ENCODE measurements at places on chromosomes 7 and 10.

DNA sequence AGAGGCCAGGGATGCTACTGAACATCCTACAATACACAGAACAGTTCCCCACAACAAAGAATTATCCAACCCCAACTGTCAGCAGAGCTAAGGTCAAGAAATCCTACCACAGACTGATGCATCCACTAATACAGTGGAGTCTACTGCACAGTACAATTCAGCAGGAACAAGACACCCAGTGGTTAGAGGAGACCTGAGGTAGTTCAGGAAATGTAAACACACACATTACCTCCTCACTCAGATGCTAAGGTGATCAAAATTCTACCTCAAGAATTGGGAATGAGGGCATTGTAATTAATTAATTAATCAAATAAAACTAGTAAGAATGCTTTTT, 91.4 kb downstream of the ZFAND4 start:
- no peak for DNase-seq

DNA sequence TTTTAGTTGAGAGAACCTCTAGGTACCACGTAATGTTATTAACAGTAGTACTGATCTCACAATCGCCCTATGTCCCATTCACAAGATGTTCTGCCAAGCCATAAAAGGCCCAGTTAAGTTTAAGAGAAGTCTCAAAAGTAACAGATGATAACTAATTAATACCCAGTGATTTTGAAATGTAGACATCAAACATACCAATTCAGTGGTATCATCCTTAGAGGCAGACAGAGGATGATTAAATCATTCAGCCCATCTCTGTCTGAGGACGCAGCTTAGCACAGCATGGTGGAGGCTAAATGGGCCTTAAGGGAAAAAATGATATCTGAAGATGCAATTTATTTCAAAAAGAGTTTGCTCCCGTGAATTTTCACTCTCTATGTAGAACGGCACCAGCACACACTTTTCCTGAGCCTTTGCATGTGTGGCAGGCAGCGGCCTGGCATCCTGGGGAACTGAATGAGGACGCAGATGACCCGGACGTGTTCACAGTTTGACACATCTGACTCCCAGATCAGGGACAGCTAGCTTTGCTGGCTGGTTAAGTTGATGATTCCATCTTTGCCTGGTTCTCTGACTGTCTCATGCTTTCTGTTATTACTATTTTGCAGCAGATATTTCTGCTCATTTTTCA, 13.4 kb downstream of the EGFR start:
- no peak for DNase-seq

DNA sequence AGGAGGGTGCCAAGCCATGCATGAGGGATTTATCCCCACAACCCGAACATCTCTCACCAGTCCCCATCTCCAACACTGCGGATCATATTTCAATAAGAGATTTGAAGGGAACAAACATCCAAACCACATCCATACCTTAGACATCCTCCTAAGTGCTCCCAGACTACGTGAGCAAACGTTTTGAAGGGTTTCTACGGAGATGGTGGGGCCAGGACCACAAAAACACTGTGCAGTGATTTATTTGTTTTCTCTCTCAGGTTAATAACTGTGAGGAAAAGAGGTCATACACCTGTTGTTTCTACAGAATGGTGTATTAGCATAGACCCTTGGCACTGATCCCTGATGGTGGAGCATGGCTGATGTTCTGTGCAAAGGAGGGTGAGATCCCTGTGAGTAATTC, 277.8 kb downstream of the FRMD4A start:
- DNase-seq = no peak

GRCh38 chr7:117781707-117782106, 91.5 kb downstream of the CTTNBP2 start:
- DNase-seq = no peak

GRCh38 chr10:44675387-44675874, 235.7 kb upstream of the TMEM72 start:
- DNase-seq = no peak

GRCh38 chr7:85659364-85659763, 472.5 kb upstream of the SEMA3D start:
- DNase-seq = no peak

DNA sequence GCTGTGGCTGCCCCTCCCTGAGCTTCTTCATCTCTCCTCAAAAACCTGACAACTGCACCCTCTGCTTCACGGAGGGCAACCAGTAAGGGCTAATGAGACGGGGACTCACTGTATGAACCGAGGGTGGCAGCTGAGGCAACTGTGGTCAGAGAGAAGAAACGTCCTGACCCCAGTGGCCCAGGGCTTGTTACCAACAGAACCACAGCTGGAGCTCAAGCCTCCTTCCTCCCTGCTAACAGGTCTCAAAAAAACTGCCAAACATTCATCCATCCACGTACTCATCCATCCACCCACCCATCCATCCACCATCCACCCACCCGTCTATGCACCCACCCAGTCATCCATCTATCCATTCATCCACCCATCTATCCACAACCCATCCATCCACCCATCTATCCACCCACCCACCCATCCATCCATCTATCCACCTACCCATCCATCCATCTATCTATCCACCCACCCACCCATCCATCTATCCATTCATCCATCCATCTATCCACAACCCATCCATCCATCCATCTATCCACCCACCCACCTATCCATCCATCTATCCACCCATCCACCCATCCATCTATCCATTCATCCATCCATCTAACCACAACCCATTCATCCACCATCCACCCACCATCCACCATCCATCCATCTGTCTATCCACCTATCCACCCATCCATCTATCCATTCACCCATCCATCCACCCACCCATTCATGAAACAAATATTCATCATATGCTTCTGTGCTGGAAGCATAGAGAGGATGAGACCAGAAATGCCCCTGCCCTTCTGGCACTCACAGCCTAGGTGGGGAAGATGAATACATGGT, 111.7 kb downstream of the PDGFA start:
- no peak for DNase-seq

DNA sequence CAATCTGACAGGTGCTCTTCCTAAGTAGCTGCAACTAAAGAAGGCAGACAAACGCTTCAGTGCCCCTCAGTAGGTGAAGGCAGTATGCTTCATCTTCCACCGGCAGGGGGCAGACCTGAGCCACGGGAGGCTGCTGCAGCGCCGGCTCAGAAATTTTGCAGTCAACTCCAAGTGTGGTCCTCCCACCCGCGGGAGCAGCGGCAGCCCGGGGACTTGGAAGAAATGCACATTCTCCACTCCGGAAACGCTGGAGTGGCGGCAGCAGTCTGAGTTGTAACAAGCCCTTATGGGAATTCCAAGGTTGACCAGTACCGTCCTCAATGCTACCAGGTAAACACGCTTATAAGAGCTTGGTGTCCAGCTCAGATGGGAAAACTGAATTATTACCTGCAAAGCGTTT, 3.4 kb downstream of the IGFBP3 start:
- peak; percentile 39 for DNase-seq

GRCh38 chr7:52719677-52720076, 315.8 kb upstream of the POM121L12 start:
- DNase-seq = no peak

DNA sequence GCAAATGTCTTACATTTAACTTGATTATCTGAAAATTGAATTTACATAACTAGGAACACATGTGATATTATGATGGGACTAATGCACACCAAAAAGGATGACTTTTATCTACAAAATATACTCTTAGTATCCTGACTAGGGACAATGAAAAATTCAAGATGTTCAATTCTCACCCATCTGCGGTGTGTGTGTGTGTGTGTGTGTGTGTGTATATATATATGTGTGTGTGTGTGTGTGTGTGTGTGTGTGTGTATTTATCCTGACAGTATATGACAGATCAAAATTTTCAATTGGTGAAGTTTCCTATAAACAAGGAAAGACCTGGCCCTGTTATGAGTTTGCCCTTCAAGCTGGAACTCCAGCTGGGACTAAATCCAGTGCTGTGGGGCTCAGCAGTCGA, 40.3 kb upstream of the MET start:
- no peak for DNase-seq

GRCh38 chr10:12041766-12042408, 722 bp downstream of the UPF2 start:
- no peak for DNase-seq

DNA sequence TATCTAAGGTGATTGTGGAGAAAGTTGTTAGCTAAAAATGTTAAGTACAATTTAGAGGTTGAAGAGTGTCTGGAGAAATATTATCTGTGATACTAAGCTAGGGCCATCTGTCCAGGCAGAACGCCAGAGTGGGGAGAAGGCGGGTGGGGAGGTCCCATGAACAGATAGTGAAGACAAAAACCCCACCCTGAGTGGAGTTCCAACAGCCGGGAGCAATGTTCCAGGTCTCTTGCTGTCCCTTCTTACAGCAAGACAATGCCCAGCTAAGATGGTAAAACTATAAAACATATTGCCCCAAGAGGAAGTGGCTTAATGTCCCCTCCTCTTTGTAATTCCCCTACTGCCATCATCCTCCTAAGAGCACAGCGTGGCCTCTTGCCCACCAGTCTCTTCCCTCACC, 10.4 kb upstream of the IL15RA start:
- no peak for DNase-seq

GRCh38 chr10:60883187-60883586, 60.8 kb downstream of the RHOBTB1 start:
- no peak for DNase-seq

GRCh38 chr10:1166101-1166827, 110.1 kb downstream of the WDR37 start:
- no peak for DNase-seq
